ENCODE measurements at places on chromosomes 6 and 20.
A peak's percentile ranks its signal among the peaks of the same experiment; 100 is the strongest.

GRCh38 chr20:45095805-45096238 is 5.1 kb downstream of the KCNS1 start:
- DNase-seq = peak; percentile 11

DNA sequence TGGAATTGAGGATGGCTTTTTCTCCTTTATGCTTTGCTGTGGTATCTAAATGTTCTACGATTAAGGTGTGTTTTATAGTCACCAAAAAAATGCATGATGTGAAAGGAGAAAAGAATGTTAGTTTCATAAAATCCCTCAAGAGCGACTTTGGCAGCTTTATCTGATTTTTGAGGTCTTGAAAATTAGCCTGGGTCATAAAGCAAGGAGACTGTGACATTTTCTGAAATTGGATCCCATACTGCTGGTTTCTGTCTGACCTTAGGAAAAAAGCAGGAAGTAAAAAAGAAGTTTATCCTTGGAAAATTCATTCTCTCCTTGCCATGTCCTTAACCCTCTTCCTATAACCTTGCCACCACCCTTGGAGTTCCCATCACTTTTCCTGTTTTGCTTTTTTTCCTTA is 525.3 kb downstream of the CD83 start:
- no peak for DNase-seq

DNA sequence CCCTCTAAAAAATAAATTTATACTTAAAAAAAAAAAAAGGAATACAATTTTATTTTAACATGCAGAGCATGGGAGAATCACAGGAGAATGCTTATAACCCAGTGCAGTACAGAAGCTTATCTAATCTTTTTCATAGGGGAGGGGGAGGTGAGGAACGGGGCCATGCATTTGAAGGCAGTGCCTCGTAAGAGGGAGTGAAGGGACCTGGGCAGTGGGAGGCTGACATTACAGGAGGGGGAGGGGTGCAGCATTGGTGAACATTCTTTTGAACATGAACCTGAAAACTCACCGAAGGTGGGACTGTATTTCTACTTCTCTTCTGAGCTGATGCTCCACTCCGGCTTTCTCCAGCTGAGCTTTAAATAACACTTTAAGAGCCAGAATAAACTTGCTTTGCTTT is 9.3 kb downstream of the AURKA start:
- no peak for DNase-seq

GRCh38 chr6:139251045-139251690 is 40.6 kb downstream of the TXLNB start:
- DNase-seq = no peak

DNA sequence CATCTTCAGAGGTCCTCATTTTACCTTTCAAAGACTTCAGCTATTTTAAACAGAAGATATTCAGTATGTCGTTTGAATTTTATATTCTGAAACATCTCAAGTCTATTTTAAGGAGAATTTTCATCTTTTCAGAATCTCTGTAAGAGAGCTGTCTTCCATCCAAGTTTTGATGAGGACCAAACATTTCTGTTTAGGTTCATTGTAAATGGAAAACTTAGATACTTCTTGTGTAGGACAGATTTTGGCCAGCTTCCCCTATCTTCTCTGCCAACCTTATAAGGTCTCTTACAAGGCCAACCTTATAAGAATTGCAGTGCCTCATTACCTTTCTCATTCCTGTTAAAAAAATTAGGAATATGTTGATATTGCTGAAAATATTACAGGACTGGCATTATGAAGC is 88.1 kb downstream of the AKAP7 start:
- DNase-seq = no peak

- DNase-seq = no peak
Measured at GRCh38 chr20:8082989-8083388, 49.1 kb upstream of the PLCB1 start.

GRCh38 chr6:124536157-124536841 is 425.9 kb upstream of the RNF217 start:
- no peak for DNase-seq

DNA sequence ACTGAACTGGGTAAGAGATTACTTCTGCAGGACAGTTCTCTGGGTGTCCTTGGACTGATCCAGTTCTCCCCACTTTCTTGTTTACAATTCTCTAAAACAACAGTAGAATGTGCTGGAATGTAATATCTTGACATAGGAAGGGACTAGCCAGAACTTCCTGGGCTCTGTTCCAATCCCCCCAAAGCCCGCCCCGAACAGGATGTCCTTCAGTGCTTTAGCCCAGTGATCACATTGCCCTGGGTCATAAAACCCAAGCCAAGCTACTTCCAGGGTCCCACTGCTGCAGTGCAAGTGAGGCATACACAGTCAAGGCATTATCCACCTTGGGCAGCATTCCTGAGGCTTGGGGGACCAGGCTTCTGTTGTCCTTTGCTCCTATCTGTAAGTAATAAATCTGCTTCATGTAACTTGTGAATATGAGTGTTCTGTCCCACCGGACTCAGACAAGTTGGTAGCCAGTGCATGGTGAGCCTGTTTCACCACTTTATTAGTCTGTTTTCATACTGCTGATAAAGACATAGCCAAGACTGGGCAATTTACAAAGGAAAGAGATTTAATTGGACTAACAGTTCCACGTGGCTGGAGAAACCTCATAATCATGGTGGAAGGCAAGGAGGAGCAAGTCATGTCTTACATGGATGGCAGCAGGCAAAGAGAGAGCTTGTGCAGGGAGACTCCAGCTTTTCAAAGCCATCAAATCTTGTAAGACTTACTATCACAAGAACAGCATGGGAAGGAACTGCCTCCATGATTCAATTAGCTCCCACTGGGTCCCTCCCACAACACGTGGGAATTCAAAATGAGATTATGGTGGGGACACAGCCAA is 23.5 kb downstream of the FITM2 start:
- DNase-seq = no peak
